NCI-H748 treated with DMSO at 0.1 percent for 48 hours (cell line): ENCODE measurements at places on chromosomes 6 and 20.

GRCh38 chr6:127877231-127877630, 23.6 kb downstream of the THEMIS start:
- DNase-seq, result no peak

- DNase-seq, result no peak
Measured at GRCh38 chr6:169559592-169559991, 142.2 kb downstream of the WDR27 start.

DNA sequence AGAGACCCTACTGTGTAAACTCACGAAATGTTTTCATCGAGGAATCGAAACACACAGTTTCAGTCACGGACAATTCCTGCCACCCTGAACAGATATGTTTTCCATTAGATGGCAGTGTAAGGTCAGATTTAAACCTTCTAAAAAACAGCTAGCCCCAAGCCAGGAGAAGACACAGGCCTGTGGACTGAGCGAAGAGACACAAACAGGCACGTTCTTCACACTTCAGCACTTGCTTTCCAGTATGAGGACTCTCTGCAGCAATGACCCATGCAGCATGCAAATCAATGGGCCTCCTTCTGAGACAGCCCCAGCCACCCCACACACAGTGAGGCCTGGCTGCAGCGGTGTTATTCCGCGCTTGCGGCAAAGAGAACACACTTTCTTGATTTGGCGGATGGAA, 31.9 kb downstream of the HUS1B start:
- no peak for DNase-seq

DNA sequence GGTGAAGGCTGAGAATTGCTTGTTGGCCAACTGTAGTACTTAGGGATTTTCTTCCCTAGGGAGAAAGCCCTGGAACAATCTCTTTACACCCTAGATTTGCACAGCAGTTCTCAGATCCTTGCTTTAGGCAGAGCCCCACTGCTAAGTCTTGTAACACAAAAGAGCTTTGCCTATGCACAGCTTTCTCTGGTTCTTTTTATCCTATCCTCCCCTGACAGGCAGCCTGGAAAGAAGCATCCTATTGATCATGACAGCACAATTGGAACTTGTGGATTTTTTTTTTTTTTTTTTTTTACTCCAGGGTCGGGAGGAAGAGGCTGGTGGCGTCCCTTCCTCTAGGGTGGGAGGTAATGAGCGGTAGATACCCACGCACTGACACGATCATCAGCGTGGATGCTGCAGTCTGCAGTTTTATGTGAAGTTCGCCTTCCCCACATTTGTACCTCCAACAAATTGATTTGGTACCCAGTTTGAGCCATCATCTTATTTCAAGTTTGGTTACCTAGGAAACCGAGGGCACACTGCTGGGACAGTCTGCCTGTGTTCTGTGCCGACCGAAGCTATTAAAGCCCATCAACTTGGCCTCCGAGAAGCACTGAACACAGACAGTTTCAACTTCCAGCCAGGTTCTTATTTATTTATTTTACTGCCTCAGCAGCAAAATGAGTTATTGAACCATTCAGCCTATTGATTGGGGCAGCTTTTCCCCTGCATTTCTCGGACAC, 110.1 kb downstream of the NRN1 start:
- DNase-seq, result no peak

DNA sequence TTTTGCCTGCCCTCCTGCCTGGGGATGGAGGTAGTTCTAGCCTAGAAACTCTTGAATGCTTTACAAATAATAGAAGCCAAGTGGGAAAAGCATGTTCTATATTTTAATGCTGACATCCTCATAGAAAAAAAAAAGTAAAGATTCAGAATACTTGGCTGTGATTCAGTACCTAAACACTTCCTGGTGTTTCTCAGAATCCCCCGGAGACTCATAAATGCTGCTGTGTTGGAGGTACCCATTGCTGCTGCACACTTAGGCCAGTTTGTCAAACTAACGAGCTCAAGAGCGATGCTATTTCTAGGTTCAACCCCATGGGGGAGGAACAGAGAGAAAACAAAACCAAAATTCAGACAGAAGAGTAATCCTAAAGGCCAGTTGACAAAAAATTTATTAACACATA, 38.8 kb upstream of the ZFP64 start:
- no peak for DNase-seq

- no peak for DNase-seq
Measured at GRCh38 chr6:131283466-131284175, 148.4 kb downstream of the AKAP7 start.

DNA sequence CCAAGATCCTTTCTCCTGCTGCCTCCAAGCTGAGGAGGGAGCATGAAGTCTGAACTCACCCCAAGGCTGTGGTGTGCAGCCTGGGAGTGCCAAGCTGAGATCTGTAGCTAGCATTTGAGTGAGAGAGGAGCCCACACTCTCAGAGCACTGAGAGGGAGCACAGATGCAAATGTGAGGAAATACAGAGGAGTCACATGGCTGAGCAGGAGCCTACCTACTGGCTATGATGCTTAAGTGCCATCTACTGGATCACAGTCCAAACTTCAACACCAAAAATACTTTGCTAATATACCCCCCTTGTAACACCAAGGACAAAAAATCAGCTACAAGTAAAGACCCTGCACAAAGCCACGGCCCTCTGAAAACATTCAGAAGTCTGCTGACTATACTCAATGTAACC, 94.4 kb upstream of the IMPG1 start:
- DNase-seq, result no peak

DNA sequence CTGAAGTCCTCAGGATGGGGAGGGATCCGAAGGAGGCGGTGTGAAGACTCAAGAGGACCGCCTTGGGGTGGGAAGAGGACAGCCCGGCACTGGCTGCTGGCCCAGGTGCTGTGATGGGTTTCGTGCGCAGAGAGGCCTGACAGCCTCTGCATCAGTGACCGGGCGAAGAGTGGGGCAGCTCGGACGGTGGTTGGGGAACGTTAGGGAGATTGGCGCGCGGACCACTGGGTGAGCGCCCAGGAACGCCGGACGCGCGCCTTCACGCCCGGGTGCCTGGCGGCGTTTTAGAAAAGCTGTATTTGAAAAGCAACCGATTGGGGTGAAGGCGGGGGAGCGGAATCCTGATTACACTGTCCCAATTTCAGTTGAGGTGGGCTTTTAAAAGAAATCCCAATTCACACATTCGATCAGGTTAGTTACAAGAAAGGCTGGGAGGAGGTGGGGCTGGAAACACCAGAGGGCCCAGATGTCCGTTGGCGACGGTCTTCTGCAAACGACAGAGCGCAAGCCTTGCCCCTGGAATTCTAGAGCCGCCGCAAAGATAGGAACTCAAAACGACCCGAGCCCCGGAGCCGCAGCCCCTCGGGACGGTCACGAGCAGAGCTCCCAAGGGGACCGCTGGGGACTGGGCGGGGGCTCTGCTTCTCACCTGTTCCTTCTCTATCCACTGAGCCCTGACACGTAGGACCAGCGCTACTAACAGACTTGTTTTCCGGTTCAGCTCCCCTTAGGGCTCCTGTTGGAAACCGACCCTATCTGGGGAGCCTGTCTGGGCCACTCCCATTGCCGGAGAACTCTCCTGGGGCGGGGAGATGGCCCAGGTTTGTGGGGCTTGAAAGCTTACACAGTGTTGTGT, 8.5 kb upstream of the TRIM40 start:
- no peak for DNase-seq

- no peak for DNase-seq
Measured at GRCh38 chr20:10682939-10683338, 9.1 kb upstream of the JAG1 start.

GRCh38 chr6:152130441-152130840, 323.0 kb downstream of the ESR1 start:
- no peak for DNase-seq

DNA sequence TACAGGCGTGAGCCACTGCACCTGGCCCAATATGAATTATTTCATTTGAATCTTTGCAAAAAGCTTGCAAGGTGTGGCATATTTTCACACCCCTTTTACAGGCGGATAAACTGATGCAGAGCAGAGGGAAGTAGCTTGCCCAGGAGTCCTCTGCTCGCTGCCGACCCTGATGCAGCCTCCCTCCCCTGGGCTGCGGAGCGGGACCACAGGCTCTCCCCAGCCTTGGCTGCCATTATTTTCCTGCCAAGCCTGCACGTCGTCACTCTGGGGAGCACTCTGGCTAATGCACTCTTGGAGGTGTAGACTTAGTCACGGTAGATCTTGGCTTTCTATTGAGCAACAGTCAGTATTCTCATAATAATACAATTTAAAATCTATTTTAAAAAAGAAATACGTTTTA, 34.8 kb upstream of the DACT2 start:
- no peak for DNase-seq

GRCh38 chr6:15257357-15258132, 11.7 kb downstream of the JARID2 start:
- no peak for DNase-seq

DNA sequence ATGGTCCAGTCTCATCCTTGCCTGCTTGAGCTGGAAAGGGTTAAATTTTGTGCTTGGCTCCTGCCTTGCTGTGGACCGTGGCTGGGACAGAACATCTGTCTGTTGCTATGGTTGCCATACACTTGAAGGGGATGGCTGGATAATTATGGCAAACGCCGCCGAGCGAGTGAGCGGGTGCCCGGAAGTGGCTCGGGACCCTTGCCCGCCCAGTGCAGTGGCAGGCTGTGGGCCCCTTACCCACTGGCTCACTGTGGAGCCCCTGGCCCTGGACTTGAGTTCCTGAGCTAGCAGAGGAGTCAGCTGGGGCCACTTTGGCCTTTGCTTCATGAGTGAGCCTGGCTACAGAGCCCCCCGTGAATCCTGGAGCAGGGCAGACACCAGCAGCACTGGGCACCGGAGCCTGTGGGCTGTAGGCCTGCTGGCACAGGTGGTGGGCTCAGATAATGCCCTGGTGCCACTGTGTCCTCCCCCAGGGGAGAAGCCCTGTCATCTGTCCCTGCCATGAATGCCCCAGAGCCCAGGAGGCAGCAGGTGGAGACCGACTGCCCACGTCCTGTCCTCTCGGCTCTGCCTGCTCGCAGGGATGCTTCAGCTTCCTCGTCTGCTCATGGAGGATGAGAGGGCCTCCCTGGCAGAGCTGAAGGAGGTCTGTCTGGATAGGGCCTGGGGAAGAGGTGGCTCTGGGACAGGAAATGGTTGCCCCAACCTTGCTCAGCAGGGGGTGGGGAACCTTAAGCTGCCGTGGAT, 25.5 kb upstream of the NOL4L start:
- no peak for DNase-seq

- no peak for DNase-seq
Measured at GRCh38 chr6:138345565-138346285, 32.0 kb upstream of the SMIM28 start.

DNA sequence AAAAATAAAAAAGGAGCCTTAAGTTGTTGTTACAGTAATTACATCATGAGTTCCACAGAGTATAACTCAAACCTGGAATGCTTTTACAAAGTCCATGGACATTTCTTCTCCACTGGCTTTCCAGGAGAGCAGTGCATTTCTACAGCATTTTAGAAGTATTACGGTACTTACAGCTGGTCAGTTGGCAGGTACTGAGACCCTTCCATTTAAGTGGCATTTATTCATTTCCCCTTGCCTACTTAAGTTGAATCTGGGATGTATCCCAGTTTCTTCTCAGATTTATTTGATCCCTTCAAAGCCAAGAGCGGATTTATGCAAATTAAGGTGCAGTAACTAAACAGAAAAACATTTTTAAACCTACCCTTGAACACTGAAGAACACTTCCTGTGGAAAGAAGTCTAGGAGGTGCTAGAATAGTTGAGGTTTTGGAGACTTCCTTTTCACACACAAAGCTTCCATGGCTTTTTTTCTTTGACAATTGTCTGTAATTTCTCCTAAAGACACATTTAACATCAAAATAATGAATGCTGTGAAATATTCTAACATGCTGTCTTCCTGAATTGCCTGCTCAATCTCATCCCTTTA, 3.4 kb downstream of the PRDM13 start:
- no peak for DNase-seq

DNA sequence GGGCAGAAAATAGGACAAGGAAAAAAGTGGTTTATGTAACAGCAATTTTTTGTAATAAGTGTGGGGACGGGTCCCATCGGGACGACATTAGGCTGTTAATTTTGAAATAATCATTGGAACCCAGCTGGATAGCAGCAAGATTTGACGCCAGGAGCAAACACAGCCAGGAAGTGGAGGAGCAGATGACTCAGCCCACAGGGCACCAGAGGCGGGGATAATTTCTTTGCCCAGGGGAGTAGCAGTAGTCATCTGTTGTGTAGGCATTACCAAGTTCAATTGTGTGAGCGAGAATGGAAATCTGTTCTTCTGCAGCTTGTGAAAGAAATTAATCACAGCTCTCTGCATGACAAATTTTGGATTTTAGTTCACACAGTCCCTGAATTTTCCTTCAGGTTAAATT, 22.6 kb upstream of the RIN2 start:
- no peak for DNase-seq

DNA sequence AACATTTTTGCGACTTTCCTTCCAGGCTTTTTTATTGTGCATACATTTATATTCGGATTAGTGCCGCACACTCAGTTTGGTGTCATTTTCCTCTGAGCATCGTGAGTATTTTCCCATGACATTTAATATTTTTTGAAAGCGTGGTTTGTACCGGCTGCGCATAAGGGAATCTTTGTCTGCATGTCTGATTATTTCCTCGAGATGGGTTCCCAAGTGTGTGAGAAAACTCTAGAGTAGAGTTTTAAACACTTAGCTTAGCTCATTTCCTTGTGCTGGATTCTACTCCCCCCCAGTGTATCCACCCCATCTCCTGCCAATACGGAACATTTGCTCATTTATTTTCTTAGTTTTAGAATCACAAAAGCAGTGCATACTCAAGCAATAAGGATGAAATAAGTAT, 94.3 kb downstream of the CDC5L start:
- no peak for DNase-seq

- DNase-seq, result no peak
Measured at GRCh38 chr6:22142856-22143255, 154.0 kb downstream of the PRL start.

- DNase-seq, result no peak
Measured at GRCh38 chr6:96522465-96523009, 931 bp downstream of the UFL1 start.

DNA sequence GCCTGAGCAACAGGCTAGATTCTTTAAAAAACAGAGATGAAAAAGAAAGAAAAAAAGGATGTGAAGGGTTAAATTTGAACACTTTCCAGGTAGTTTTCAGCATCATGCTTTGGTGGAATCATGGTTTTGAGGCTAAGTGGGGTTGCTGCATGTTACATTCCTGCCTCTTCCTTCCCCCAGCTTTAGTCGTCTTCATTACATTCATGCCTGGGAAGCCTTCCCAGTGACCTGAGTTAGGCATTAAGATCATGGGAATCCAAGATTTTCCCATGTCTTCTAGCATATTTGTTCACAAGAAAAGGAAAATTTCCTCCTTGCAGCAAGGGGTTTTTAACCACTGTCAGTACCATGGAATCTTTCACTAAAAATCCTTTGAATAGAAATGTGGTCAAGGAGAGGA, 12.0 kb downstream of the TPX2 start:
- no peak for DNase-seq

GRCh38 chr20:39111359-39112177, 149.4 kb downstream of the DHX35 start:
- DNase-seq, result no peak

DNA sequence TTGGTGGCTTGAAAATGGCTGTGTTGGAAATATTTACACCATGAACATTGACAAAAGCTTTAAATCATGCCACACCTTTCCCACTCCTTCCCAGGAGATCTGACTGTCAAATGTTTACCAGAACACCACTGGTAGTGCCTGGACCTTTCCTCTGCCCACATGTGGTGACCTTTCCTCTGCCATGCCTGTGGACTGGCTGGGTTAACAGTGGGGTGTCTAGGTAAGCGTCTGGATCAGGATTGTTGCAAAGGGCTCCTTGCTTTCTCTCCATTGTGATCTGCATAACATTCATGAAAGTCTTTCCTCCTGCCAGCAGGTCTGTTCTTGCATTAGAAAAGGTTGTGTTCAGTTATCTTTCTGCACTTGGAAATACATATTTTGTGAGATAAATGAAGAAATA, 572.7 kb downstream of the DHX35 start:
- no peak for DNase-seq
